ENCODE measurements at places on chromosomes 4 and X. TPM values are rescaled to one million over a fixed set of nuclear protein-coding genes. Genes with fewer than 3 reads are reported as not detected.

Gene HEPH
- not detected for total RNA-seq

Gene ODAM
- not detected for total RNA-seq

Gene HTN1
- not detected for total RNA-seq

Gene TMEM187
- 1.2 TPM for total RNA-seq

Gene SPINK2
- 2.0 TPM for total RNA-seq

Gene TKTL2
- not detected for total RNA-seq

Gene XAGE5
- not detected for total RNA-seq

Gene TMEM144
- not detected for total RNA-seq

Gene TRMT44
- total RNA-seq: 34.3 TPM

Gene HSFX4
- total RNA-seq: not detected
